BJ (cell line): ENCODE measurements at places on chromosomes 3 and 15. TPM values are rescaled to one million over a fixed set of nuclear protein-coding genes. Genes with fewer than 3 reads are reported as not detected.

Gene SPESP1
- polyA plus RNA-seq, result 7.5 and 11.7 TPM in 2 replicates

Gene SLC26A6
- polyA plus RNA-seq, result 26.4 and 45.8 TPM in 2 replicates

- DNase-seq, result peak; percentile 24
These were observed 246.5 kb downstream of the PTPRG start for GRCh38 chr3:61807865-61808276.

DNA sequence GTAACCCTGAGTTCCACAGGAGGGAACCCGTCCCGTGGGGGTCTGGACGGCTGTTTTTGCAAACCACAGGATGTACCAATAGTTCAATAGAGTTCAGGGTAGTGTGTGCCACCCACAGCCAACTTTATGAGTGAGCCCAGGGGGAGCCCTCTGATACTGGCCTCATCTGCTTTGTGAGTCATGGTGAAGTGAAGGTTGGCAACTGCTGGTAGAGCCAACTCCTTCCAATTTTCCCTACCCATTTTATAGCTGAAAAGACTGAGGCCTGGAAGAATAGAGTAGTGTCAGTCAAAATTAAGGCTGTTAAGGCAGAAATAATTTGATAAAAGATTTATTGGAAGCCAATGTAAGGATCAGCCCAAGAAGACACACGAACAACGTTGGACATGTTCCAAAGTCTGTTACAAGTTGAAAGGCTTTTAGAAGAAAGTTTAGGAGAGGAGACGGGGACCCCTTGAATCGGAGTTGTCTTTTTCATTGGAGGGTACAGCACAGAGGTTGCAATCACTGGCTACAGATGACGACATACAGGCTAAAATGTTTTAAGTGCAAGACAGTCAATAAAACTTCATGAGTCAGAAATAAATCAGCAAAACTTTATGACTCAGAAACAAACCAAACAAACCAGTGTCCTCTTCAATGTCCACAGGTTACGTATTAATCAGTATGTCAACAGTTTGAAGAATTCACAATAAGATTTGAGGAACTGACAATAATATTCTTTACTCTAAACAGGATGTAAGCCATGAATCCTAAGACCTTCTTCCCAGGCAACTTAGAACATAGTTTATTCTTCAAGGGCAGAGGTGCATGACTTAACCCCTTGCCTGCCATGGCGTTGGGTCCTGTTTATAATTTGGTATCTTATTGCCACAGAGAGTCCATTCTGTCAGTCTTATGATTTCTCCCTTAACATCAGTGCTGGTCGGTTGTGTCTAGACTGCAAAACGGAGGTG lies 62.9 kb upstream of the NR2E3 start:
- peak; percentile 79 for DNase-seq

- no peak for DNase-seq
These were observed 41.9 kb downstream of the KY start for GRCh38 chr3:134608771-134609435.

DNA sequence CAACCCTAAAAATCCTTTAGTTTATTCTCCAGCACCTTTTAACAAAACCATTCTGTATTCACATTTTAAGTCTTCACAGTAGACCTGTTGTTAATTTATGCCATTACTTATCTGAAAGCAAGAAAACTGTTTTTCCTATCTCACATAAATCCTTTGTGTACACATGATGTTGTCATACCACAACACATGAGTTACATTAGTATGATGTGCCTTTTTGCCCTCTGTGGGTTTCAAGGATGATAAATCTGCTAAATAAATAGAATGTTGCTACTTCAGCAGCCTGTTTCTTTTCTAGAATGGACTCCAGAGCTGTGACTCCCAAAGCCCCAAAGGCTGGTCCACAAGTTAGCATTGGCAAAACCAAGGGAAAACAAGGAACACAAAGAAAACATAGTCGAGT lies 151.6 kb downstream of the SERPINI1 start:
- no peak for DNase-seq

DNA sequence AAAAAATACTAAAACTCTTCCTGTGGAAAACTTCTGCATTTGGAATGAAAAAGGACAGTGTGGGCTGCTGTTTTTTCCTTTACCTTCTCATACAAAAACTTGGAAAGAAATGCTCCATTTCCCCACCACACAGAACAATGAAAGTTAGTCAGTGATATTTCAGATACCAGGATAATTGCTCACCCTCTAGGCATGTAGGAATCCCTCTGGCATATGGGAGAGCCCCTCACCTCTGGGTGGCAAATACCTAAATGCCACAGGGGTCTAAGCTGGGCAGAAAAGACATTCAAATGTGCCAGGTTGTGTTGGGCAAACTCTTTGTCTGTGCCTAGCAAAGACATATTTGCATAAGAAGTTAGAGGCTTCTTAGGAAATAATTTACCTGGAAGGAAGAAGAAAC lies 560.3 kb upstream of the NR2F2 start:
- peak; percentile 4 for DNase-seq

GRCh38 chr15:81880833-81881232 lies 165.0 kb downstream of the MEX3B start:
- DNase-seq, result no peak

Gene SMCO1
- not detected in 2 replicates for polyA plus RNA-seq

Gene ANKRD63
- polyA plus RNA-seq, result not detected in 2 replicates

Gene SH2D7
- polyA plus RNA-seq, result not detected in 2 replicates

- DNase-seq, result no peak
These were observed 8.9 kb upstream of the IDH3A start for GRCh38 chr15:78140292-78140691.

DNA sequence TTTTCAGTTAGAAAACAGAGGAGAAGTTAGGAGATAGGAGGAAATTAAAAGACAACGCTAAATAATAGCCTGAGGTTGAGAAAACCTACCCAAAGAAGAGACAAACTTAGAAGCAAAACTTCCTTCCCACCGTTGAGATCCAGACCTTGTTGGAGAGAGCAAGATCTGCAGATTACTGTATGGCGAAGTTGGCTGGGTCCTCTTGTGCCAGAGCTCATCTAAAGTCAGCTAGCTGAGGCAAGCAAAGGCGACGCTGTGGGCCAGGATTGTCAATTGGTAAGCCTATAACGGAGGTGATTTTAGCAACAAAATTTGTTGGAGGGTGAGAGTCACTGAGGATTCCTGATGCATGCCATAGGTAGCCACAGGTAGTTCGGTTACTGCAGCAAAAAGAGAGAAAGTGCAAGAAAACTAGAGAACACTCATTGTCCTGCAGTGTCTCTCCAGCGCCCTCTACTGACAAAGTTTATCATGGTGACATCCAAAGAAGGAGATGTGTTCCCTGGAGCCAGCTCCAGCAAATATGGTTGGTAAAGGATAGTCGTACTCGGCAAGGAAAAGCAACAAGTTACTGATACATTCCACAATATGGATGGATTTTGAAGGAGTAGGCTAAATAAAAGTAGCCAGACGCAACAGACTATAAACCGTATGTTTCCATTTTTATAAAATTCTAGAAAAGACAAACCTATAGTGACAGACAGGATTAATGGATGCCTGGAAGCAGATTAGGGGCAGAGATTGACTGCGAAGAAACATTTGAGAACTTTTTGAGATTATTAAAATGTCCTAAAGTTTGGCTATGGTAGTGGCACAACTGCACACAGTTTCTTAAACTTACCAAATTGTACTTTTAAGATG lies 9.8 kb upstream of the OR5K4 start:
- no peak for DNase-seq

Gene P2RY13
- not detected in 2 replicates for polyA plus RNA-seq

DNA sequence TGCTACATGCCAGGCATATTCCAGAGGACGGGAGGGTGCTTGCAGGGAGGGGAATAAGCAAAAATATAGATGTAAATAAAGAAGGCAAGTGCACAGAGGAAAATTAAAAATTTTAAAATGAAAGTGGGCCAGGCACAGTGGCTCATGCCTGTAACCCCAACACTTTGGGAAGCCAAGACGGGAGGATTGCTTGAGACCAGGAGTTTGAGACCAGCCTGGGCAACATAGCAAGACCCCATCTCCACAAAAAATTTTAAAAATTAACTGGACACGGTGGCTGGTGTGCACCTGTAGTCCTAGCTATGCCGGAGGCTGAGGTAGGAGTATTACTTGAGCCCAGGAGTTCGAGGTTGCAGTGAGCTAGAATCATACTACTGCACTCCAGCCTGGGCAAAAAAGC lies 22.4 kb downstream of the ZBTB38 start:
- no peak for DNase-seq

DNA sequence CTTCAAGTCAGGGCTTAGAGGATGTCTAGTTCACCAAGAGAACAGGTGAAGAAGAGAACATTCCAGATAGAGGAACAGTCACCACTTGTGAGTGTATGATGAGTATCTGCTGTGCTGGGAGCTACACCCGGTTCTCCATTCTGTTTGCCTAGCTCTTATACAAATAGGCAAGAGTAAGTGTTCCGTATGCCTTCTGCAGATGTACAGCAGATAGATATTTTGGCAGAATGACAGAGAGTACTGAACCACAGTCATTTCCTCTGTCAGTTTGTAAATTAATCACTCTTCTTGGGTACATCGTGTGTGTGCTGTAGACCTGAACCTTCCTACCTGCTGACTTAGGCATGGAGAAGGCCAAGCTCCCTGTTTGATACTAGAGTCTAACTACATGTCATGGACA lies 108.3 kb upstream of the CTDSPL start:
- DNase-seq, result no peak
